Fibroblast of the conjunctiva (primary cell): ENCODE measurements at places on chromosomes 3 and 15.

DNA sequence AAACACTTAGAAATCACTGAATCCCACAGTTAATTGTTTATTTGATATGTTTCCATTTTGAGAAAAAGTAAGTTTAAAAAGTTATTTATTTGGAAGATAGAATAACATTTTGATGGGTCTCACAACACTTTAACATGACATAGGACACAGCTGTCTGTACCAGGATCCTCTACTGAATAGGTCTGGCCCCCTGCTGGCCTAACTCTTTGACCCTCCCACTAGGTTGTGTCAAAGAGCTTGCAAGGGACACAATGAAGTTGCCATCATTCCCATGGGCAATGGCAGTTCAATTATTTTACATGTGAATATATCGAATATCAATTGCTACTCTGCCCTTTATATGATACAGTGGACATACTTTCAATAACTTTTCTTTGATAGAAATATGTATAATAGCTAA lies 138.9 kb downstream of the EPHA3 start:
- no peak for DNase-seq

DNA sequence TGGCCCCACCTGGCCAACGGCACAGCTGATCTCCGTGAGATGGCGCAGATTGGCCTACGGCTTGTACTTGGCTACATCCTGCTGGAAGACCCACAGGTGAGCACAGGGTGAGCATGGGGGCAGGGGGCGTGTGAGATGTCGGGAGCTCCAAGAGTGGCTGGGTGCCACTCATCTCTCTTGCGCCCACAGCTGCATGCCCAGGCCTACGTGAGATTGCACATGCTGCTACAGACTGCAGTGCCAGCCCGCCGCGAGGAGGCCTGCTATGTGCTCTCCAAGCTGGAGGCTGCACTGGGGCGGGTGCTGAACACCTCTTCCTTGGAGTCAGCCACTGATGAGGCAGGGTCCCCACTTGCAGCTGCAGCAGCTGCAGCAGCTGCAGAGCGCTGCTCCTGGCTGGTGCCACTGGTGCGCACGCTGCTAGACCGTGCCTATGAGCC lies 22.3 kb downstream of the NBEAL2 start:
- DNase-seq: no peak

DNA sequence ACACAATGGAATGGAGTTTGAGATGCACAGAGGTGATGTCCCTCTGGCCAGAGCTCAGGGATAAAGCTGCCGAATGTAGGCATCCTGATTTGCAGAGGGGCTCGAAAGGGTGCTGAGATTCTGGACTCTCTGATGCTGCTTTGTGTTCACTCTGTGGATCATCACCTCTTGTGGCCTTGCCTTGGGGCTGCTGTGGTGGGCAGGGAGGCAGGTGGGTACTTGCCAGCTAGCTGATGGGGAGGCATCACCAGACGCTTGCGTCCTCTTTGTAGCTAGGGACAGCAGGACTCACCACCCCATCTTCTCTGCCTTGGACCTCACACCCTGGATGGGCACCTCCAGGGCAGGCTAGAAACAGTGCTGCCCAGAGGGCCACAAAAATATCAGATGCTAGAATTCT lies 14.6 kb upstream of the RASGRF1 start:
- DNase-seq: no peak

DNA sequence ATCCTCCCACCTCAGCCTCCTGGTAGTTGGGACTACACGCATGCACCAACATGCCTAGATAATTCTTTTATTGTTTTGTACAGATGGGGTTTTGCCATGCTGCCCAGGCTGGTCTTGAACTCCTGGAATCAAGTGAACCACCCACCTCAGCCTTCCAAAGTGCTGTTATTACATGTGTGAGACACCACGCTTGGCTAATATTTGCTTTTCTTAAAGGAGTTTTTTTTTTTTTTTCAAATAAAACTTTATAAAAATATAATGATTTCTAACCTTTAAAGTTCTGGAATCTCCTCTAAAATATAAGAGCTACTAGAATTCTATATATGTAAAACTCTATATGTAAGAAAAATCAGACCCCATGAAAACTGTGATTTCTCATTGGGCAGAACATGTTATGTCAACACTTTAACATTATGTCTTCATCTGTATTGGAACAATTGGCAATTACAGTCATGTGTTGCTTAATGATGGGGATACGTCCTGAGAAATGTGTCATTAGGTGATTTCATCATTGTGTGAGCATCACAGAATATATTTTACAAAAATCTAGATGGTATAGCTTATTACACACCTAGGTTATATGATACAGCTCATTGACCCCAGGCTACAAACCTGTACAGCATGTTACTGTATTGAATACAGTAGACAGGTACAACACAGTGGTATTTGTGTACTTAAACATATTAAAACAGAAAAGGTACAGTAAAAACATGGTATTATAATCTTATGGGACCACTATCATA lies 377.0 kb downstream of the PLCL2 start:
- DNase-seq: no peak

DNA sequence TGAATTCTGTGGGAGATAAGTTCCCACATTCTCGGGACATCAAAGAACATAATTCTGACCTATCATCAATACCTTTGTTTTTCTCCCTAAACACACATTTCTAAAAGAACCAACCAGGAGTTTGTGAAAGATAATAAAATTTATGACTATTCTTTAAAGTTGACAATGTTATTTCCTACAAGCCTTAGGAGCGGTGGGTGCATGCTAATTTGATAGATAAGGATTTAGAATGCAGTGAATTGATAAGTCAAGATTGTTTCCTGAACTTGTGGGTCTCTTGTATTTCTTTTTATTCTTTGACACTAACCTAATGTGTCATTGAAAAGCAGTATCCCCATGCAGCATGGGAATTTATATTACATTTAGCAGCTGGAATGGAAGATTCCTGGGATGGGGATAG lies 10.3 kb upstream of the UBE2E2 start:
- no peak for DNase-seq

GRCh38 chr3:56974247-56974930 lies 86.1 kb upstream of the SPATA12 start:
- no peak for DNase-seq

DNA sequence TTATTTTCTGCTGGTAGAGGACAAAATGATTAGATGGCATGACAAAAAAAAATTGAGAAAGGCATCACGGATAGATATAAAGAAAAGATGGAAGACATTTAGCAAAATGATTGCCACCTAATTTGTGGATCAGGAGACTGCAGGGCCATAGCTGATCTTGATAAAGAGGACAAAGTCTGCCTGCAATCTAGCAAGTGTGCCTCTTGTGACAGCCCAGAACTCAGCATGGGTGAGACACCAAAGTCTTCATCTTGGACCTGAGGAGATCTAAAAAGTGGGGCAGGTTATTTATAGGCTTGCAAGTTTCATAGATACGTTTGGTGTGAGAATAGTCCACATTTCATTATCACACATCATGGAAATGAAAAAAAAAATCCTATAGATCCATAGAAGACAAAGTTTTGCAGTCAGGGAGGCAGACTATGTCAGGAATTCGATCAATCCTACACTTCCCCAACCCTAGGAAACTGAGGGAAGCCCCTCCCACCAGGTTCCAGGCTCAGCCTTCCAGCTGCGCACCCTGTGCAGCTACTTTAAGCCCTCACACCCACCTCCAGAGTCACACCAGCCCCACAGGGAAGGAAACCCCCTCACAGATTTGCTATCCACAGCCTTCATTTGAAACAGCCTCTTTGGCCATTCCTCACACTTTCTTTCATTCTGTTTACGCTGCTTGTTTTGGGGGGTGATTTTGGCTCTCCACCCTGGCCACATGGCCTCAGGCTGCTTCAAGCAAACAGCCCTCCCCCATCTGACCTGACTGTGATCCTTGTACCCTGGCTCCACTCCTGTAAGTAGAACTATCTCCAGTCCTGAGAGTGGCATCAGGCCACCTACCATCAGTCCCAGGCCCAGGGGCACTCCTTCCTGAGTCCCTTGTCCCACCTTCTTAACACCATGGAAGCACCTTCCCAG lies 28.1 kb upstream of the KLHL6 start:
- DNase-seq: no peak

- DNase-seq: no peak
Observed at GRCh38 chr3:55483196-55484095, 3.7 kb downstream of the WNT5A start.

DNA sequence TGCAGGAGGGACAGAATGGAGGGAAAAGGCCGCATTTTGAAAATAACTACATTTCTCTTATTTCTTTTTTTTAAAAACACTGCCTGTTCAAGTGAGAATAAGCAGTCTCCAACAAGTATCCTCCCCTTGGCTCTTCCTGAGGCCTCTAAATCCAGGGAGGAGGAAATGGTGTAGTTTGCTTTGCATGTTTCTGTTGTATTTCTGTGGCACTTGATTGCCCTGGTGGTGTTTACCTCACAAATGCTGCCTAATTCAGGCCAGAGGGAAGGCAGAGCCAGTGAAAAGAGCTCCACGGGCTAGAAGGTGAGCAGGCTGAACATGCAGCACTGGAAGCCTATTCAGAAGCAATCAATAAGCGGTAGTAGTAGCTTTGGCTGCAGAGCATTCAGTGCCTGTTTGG lies 149.3 kb upstream of the ATP11B start:
- DNase-seq: no peak

GRCh38 chr3:186277268-186277909 lies 84.6 kb downstream of the DGKG start:
- peak; percentile 53 for DNase-seq

- DNase-seq: no peak
Observed at GRCh38 chr3:140941090-140941433, 574 bp upstream of the SLC25A36 start.

DNA sequence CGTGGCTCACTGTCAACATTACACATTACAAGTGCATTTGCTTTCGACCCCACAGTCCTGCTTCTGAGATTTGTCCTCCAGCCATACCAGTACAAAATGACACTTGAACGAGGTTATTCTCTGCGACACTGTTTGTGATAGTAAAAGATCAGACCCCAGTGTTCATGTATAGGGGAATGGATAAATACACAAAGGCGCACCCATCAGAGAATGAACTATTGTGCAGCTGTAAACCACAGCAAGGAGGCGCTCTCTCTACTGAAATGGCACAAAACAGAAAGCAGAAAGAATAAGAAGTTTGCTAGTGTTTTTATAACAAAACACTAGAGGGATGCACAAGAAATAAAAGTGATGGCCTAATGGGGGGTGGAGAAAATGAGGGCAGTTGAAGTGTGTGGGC lies 4.9 kb upstream of the CHSY1 start:
- DNase-seq: no peak

DNA sequence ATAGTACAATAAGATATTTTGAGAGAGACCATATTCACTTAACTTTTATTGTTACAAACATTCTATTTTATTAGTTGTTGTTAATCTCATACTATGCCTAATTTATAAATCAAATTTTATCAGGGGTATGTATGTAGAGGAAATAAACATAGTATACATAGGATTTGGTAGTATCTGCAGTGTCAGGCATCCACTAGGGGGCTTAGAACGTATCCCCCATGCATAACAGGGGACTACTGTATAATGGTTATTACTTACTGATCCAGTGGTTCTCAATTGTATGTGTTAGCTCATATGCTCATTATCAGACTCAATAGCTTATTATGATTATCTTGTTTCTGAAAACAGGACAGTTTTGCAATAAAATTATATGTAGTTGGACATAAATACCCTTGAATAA lies 27.6 kb downstream of the CMC1 start:
- DNase-seq: no peak

DNA sequence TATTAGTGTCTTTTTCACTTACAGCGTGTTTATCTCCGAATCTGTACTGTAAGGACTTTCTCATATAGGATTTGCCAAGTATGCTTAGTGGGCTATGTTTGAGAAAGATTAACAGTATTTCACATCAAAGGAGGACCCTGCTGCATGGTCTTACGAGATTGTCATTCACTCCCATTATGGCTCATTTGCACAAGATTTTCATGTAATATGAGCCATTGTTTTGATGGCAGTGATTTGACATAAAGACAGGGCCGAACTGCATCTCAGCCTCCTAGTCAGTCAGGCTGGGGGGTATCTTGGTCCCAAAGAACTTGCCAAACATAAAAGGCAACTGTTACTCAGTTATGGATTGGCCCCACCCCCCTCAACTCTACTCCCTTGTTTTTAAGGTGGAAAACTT lies 205.9 kb downstream of the ZIC1 start:
- no peak for DNase-seq

GRCh38 chr3:23484386-23484785 lies 281.3 kb downstream of the UBE2E2 start:
- DNase-seq: no peak

- no peak for DNase-seq
Observed at GRCh38 chr15:60458721-60459120, 20.2 kb downstream of the ICE2 start.

- DNase-seq: no peak
Observed at GRCh38 chr15:84839714-84840113, 22.6 kb downstream of the ALPK3 start.

GRCh38 chr15:70088455-70088854 lies 9.3 kb downstream of the TLE3 start:
- no peak for DNase-seq

DNA sequence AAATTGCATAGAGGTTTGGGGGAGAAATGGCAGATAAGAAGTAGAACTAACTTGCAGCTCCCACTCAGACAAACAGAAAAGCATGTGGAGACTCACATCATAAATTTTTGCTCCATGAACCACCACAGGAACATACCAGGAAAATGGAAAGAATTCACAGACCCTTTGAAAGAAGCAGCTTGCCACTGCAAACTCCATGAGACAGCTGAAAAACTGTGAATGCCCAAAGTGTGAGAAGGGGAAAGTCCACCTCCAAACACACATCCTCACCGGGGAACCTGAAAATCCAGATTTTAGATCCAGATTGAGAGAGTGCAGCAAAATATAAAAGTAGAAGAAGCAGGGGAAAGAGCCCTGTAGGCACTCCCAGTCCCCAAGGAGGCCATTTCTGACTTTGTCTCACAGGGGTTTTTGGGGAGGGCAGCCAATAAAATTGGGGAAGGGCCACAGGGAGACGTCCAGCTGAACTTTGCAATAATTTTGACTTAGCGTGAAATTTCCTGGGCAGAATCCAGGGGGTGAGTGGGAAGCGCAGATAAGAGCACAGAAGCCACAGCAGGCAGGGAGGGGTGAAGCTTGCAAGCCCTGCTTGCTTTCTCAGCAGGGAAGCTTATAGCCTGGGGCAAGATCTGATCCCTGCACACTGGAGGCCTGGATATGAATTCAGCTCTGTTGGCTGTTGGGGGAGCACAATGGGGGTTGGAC lies 183.4 kb upstream of the UBE2E2 start:
- DNase-seq: no peak

GRCh38 chr15:37090543-37091175 lies 9.7 kb downstream of the MEIS2 start:
- DNase-seq: no peak

DNA sequence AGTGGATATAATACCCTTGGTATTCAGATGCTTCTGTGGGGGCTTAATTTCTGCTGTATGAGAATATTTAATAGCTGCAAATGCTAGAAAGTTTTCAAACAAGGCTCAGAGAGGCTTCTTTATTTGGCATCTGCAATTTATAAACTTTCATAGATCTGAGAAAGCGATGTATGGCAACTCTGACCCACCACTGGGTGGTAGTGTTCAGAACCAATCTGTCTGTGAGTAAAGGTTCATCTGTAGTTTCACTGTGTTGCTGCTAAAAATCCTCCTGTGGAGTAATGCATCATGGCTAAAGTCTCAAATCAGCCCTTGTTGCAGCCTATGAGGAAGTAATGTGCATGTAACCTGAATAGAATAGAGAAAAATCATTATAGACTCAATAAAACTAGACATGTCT lies 47.4 kb downstream of the CLSTN2 start:
- DNase-seq: no peak

GRCh38 chr3:184259878-184260723 lies 1.3 kb downstream of the CAMK2N2 start:
- DNase-seq: no peak
